Esophagus muscularis mucosa (tissue), 4 donors: ENCODE measurements at places on chromosomes 11 and 22. TPM values are rescaled to one million over a fixed set of nuclear protein-coding genes. Genes with fewer than 3 reads are reported as not detected.

DNA sequence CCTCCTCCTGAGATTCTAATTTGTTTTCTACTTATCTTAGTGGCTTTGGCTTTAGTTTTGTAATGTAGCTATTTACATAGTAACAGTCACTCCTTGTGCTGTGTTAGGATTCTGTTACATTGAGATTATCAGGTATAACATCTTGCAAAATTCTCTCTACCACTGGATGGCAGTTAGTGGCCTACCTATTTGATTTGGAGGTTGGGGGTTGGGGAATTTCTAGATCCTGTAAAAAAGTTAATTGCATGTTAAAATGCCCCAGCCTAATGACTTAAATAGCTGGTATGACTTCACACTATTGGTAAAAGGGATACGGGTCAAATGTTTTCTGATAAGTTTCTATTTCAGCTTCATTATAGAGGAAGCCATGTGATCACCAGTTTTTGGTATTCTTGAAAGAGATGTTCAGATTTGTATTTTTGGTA, 2.8 kb downstream of the GRK3 start:
- no peak overlapping the region for H3K4me3 ChIP-seq
- H3K27me3 ChIP-seq, result no peaks in the 10 kb centered on the region
- H3K36me3 ChIP-seq, result no peaks in the 10 kb centered on the region
- H3K27ac ChIP-seq, result no peak overlapping the region
- DNase-seq, result no peak

DNA sequence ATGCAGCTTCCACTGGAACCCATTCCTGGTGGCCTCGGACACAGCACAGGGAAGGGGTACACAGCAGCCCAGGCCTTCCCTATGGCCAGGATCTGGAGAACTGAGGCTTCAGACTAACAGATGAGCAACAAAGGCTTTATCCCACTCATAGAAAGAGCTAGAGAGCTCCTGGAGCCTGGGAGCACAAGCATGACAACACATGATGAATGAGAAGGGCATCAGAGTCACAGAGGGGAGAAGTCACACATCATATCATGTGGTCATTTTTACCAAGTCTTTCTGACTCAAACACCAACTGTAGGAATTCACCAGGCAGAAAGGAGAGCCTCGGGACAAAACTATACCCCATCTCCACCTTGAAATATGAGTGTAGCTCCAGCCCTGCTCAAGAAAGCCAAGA, 43.2 kb downstream of the NRXN2 start:
- no peaks in the 10 kb centered on the region for H3K36me3 ChIP-seq
- H3K4me3 ChIP-seq, result no peak overlapping the region
- no peak overlapping the region for H3K27ac ChIP-seq
- H3K4me1 ChIP-seq, result peaks cover 9% of the 10 kb centered on the region

- no peaks in the 10 kb centered on the region for H3K36me3 ChIP-seq
- no peak overlapping the region for H3K4me3 ChIP-seq
- H3K4me1 ChIP-seq, result no peaks in the 10 kb centered on the region
- no peak overlapping the region for H3K27ac ChIP-seq
- no peak for DNase-seq
Observed at GRCh38 chr11:131109257-131109656, 193.0 kb upstream of the SNX19 start.

GRCh38 chr22:45450921-45451651, 37.6 kb downstream of the RIBC2 start:
- H3K27ac ChIP-seq, result peak overlapping the region; percentile 70
- H3K36me3 ChIP-seq, result no peaks in the 10 kb centered on the region
- no peak overlapping the region for H3K4me3 ChIP-seq
- peaks cover 56% of the 10 kb centered on the region for H3K4me1 ChIP-seq
- no peak for DNase-seq

- no peaks in the 10 kb centered on the region for H3K27me3 ChIP-seq
- H3K36me3 ChIP-seq, result no peaks in the 10 kb centered on the region
- peaks cover 32% of the 10 kb centered on the region for H3K4me1 ChIP-seq
- H3K27ac ChIP-seq, result peak within 1 kb of the TSS; percentile 98
Observed at GRCh38 chr11:35662649-35663407, at the start of gene TRIM44. TSS of gene TRIM44 (plus strand) at chr11:35662775. CDS start at chr11:35663112, 337 bp downstream.

GRCh38 chr22:38467438-38467903, 425 bp upstream of the KDELR3 start:
- H3K27ac ChIP-seq, result peak overlapping the region; percentile 63
- H3K4me3 ChIP-seq, result peak overlapping the region; percentile 58
- H3K27me3 ChIP-seq, result no peaks in the 10 kb centered on the region
- H3K4me1 ChIP-seq, result peaks cover 18% of the 10 kb centered on the region

GRCh38 chr11:124817036-124817435, 16.8 kb upstream of the MSANTD2 start:
- no peaks in the 10 kb centered on the region for H3K4me1 ChIP-seq
- H3K27ac ChIP-seq, result no peak overlapping the region
- DNase-seq, result no peak
- H3K4me3 ChIP-seq, result no peak overlapping the region
- H3K27me3 ChIP-seq, result no peaks in the 10 kb centered on the region

DNA sequence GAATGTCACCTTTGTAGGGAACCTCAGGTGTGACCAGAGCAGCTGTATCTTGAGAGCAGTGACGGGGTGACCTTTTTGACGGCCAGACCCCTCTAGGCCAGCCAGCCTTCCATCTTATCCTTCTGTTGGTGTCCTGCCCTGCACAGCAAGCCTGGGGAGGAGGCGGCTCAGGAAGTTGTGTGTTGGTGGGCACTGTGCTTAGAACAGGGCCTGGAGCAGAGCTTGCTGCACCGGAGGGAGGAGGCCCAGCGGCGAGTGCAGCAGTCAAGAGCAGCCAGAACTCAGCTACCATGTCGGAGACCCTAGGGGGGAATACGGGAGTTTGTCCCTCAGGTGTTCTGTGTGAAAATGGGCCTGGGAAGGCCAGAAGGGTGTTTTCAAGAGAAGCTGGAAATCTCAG, 129.4 kb downstream of the OSBP2 start:
- no peak overlapping the region for H3K27ac ChIP-seq
- no peaks in the 10 kb centered on the region for H3K27me3 ChIP-seq
- no peaks in the 10 kb centered on the region for H3K36me3 ChIP-seq

DNA sequence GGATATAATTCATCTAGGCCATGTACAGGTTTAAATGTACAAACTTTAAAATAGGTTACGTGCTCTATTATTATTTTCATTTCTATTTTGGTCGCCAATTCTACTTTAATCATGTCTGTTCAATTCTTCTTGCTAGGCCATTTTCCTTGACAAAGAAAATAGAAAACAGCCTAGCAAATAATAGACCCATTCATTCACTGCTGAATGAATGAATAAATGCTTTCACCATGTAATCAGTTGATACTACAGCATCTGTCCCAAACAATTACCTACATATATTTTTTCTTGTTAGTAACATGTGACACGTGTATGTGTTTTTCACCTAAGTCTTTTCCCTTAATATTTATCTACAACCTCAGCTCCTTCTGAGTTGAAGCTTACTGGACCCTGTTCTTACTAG, 27.5 kb downstream of the SNX19 start:
- no peak overlapping the region for H3K4me3 ChIP-seq
- no peaks in the 10 kb centered on the region for H3K27me3 ChIP-seq
- H3K4me1 ChIP-seq, result peaks cover 17% of the 10 kb centered on the region
- H3K36me3 ChIP-seq, result no peaks in the 10 kb centered on the region

GRCh38 chr22:32796865-32797573, 4.5 kb upstream of the TIMP3 start:
- H3K27me3 ChIP-seq, result no peaks in the 10 kb centered on the region
- H3K36me3 ChIP-seq, result no peaks in the 10 kb centered on the region
- peak overlapping the region; percentile 21 for H3K27ac ChIP-seq
- peaks cover 28% of the 10 kb centered on the region for H3K4me1 ChIP-seq
- H3K4me3 ChIP-seq, result no peak overlapping the region

- DNase-seq, result no peak
- H3K27me3 ChIP-seq, result no peaks in the 10 kb centered on the region
- H3K4me3 ChIP-seq, result no peak overlapping the region
- H3K27ac ChIP-seq, result no peak overlapping the region
- no peaks in the 10 kb centered on the region for H3K36me3 ChIP-seq
Observed at GRCh38 chr11:96706761-96707160, 316.9 kb downstream of the JRKL start.

DNA sequence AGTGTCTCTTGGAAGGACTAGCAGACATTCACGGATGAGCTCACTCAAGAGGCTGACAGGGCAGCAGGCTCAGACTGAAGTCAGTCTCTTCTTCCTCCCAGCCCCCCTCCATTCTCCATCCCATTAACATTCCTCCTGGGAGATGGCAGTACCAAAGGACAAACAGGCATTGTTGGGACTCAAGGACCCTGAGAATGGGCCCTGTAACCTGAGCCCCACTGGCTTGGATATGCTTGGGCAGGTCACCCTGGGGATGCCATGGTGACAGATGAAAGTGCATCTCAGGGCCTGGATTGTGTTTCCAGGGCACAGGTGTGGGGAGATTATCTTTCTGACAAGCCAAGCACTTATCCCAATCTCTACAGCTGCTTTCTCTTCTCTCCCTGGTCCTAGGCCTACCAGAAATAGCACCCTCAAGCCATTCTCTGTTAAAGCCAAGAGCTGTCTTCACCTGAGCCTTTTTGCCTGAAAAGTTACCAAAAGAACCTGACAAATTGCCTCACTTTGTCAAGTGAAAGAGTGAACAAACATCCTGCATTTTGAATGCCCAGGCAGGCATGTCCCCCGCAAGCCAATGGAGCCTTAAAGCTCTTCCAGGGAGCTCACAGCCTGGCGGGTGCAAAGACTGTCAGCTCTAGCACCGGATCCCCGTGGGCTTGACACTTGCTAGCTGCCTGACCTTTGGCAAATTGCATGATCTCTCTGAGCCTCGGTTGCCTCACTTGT, 366.0 kb upstream of the NARS2 start:
- no peaks in the 10 kb centered on the region for H3K36me3 ChIP-seq
- H3K27ac ChIP-seq, result no peak overlapping the region
- no peak for DNase-seq
- H3K4me3 ChIP-seq, result no peak overlapping the region

- no peak overlapping the region for H3K27ac ChIP-seq
- no peak overlapping the region for H3K4me3 ChIP-seq
- H3K27me3 ChIP-seq, result no peaks in the 10 kb centered on the region
- no peaks in the 10 kb centered on the region for H3K36me3 ChIP-seq
Observed at GRCh38 chr11:64090806-64091516, 55.2 kb downstream of the FLRT1 start.

DNA sequence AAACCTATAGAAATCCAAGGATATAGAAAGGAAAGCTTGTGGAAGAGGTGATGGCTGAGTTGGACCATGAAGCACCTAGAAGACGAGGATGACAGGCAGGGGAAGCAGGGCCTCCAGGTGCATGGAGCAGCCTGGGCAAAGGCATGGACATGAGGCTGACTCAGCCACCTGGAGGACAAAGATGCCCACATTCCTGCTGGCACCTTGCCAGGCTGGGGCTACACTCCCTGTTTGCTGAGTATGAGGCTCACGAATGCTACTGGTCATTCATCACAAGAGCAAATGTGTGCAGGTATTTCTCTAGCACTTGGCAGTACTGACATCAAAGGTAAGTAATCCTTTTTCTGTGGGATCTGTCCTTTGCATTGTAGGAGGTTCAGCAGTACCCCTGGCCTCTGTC, 7.1 kb upstream of the SCGB2A1 start:
- DNase-seq, result no peak
- H3K27ac ChIP-seq, result no peak overlapping the region
- H3K36me3 ChIP-seq, result no peaks in the 10 kb centered on the region
- H3K27me3 ChIP-seq, result no peaks in the 10 kb centered on the region
- H3K4me3 ChIP-seq, result no peak overlapping the region

GRCh38 chr22:40499209-40499623, 128.8 kb downstream of the SGSM3 start:
- peaks cover 32% of the 10 kb centered on the region for H3K4me1 ChIP-seq
- peak overlapping the region; percentile 34 for H3K27ac ChIP-seq
- H3K36me3 ChIP-seq, result no peaks in the 10 kb centered on the region
- H3K27me3 ChIP-seq, result no peaks in the 10 kb centered on the region
- H3K4me3 ChIP-seq, result no peak overlapping the region

DNA sequence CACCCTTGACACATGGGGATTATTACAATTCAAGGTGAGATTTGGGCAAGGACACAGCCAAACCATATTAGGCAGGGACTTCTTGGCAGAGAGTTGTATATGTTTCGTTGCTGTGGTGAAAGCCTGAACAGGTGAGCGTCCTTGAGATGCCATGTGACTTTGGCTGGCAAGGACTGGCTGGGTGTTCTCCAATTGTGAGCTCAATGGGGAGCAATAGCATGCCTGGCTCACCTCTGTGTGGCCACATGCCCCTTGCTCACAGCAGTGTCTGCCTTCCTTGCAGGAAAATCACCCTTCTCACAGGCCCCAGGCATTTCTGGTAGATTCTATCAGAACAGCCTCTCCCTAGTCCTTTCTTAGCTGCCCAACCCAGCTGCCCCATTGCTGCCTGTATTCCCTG, 105.5 kb downstream of the PARVA start:
- DNase-seq, result no peak
- peak overlapping the region; percentile 58 for H3K27ac ChIP-seq
- peaks cover 11% of the 10 kb centered on the region for H3K36me3 ChIP-seq

GRCh38 chr11:108838792-108839105, 173.9 kb downstream of the DDX10 start:
- H3K4me3 ChIP-seq, result no peak overlapping the region
- no peaks in the 10 kb centered on the region for H3K36me3 ChIP-seq
- no peaks in the 10 kb centered on the region for H3K27me3 ChIP-seq
- H3K4me1 ChIP-seq, result no peaks in the 10 kb centered on the region

- no peak for DNase-seq
- H3K36me3 ChIP-seq, result no peaks in the 10 kb centered on the region
- no peak overlapping the region for H3K4me3 ChIP-seq
- no peaks in the 10 kb centered on the region for H3K27me3 ChIP-seq
- no peaks in the 10 kb centered on the region for H3K4me1 ChIP-seq
Observed at GRCh38 chr11:111186308-111186915, 59.1 kb upstream of the POU2AF2 start.

DNA sequence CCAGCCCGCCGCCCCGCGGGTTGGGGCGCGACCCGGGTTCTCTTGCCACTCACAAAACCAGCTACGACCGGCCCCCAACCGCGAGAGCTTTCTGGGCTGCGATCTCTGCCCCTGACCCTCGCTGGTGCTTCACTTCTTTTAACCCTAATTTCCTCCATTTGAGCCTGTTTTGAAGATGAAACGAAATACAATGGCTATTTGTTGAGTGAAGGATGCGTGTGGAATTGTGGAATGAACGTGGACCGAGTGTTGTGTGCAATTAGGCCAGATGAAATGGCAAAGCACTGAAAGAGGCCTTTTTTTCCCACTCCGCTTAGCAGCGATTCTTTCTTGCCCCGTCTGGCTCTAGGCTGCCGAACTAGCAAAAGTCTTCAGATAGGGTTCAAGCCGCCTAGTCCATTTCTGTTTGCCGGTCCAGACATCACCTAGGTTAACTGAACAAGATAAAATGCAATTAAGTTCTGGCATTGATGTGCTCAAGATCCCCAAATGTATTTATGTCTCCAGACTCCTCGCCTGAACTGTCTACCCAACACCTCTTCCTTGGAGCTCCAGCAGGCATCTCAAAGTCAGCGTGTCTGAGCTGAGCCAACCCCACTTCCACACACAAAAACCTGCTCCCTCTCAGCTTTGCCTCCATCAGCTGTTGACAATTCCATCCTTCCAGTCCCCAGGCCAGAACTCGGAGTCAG, 471 bp upstream of the TMEM184B start:
- peaks cover 53% of the 10 kb centered on the region for H3K4me1 ChIP-seq
- no peaks in the 10 kb centered on the region for H3K27me3 ChIP-seq
- H3K36me3 ChIP-seq, result no peaks in the 10 kb centered on the region
- DNase-seq, result no peak

Gene ALDH3B2
- not detected for total RNA-seq

Gene RIBC2
- not detected for total RNA-seq

Gene OR5D16
- total RNA-seq, result not detected

Gene NAALADL1
- 22.8 TPM for total RNA-seq

Gene SLN
- 0.65 TPM for total RNA-seq

Gene HEPACAM
- total RNA-seq, result 1.2 TPM

Gene MS4A6A
- 143 TPM for total RNA-seq

Gene RPS6KA4
- 19.1 TPM for total RNA-seq

Gene TRIM51
- not detected for total RNA-seq
